CD4-positive, alpha-beta T cell treated with Interleukin-17A for 1 hour (primary cell): ENCODE measurements at places on chromosomes 2 and 18.

DNA sequence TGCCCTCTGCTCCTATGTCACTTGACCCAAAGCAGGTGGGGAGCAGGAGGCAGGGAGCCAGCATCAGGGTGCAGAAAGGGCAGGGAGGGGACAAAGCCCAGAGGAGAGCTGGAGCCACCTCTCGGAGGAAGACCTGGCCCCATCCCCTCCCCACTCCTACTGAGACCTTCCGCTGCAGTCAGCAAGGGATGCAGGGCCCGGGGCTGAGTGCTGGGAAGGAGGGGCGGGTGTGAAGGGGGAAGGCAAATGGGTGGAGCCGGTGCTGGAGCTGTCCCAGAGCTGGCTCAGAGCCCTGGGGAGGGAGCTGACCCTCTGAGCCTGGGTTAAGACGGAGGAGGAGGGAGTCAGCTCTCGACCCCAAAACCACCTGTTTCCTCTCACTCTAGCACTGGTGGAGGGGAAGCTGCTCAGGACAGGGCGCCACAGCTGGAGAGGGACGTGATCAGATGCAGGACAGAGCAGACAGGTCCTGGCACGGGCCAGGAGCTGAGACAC, 33.8 kb downstream of the HS1BP3 start:
- DNase-seq: no peak

DNA sequence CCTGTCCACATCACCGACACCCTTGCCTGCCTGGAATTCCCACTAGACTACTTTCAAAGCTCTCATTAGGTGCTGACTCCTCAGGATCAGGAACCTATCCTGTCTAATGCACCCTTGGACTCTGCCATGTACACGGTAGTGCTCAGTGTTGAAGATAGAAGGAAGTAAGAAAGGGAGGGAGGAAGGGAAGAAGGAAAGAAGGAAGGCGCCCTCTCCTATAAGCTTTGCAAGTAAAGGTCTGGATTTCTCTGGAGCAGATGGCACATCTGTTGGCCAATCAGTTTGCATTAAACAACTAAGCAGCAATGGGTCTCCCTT, 45.3 kb downstream of the SCTR start:
- no peak for DNase-seq

GRCh38 chr2:10790228-10790973, 22.2 kb downstream of the PDIA6 start:
- peak; percentile 66 for DNase-seq

GRCh38 chr2:20356042-20356441, 5.4 kb upstream of the PUM2 start:
- DNase-seq: no peak

- DNase-seq: no peak
These were observed 127.9 kb upstream of the SH3BP4 start for GRCh38 chr2:234823877-234824376.

DNA sequence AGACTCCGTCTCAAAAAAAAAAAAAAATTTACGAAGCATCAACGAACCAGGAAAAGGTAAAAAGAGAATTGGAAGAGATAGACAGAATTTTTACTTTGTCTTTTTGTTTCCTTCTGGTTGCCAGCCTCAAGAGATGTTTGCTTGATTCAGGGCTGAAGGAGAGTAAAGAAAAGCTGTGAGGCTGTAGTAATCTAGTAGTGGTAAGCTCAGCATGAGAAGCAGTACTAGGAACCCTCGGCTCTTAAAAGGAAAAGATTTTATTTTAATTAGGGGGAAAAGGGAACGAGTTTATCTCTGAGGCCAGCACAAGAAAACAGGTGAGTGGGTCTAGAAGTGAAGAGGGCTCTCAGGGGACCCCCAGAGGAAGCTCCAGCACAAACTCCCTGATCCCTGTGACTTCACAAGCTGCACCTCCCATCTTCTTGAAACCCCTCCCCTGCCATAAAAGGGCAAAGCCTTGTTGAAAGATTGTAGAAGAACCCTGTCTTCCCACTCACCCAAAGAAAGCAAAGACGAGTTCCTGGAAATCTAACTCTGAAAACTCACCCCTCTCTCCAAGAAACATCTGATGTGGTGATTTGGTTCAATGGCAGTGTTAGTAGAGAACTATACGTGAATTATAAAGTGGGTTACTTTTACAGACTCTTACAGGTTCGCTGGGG, 8.6 kb downstream of the RBMS1 start:
- peak; percentile 39 for DNase-seq

DNA sequence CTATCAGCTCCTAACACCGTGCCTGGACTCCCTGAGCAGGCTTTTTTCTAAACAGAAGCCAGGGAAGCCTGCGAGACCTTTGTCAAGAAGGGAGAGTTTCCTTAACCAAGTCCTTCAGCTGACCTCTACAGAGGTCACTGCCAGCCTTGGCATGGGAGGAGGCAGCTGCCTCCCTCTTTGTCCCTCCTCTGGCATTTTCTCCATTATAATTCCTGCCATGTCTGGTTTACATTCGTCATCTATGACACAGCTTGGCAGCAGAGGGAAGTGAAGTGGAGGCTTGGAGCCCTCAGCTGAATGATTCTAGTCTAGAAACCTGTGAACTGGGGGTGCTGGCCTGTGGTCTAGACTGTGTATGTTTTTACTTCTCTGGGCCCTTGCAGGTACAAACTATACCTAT, 22.5 kb downstream of the LIPG start:
- DNase-seq: no peak

DNA sequence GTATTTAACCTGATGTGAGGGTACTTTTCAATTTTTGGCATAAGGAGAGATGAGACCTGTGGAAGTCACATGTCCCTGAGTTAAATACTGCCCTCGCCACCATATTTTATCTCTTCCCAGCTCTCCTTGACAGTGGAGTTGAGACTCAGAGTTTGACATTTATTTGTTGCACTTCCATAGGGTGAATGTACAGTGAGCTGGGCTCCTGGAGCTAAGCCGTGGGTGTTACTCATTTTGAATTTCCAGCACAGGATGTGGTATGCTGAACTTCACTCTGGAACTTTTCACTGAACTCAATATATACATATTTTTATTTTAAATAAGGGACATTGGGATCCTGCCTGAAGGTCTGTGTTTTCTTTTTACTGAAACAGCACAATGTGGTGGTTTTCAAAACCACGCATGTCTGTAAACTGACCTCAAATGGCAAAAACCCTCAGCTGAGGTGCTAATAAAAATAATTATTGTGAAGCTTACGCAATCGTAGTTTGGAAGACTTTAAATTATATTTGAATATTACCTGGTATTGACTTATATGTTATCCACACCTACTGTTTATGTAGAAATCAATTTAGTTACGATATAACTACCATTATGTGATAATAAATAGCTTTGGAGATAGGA, 12.1 kb downstream of the RNF144A start:
- no peak for DNase-seq

GRCh38 chr18:77304268-77304667, 54.6 kb downstream of the GALR1 start:
- DNase-seq: no peak

GRCh38 chr2:150445398-150445797, 42.1 kb downstream of the RND3 start:
- no peak for DNase-seq

GRCh38 chr2:104841744-104842143, 12.2 kb upstream of the POU3F3 start:
- DNase-seq: no peak

DNA sequence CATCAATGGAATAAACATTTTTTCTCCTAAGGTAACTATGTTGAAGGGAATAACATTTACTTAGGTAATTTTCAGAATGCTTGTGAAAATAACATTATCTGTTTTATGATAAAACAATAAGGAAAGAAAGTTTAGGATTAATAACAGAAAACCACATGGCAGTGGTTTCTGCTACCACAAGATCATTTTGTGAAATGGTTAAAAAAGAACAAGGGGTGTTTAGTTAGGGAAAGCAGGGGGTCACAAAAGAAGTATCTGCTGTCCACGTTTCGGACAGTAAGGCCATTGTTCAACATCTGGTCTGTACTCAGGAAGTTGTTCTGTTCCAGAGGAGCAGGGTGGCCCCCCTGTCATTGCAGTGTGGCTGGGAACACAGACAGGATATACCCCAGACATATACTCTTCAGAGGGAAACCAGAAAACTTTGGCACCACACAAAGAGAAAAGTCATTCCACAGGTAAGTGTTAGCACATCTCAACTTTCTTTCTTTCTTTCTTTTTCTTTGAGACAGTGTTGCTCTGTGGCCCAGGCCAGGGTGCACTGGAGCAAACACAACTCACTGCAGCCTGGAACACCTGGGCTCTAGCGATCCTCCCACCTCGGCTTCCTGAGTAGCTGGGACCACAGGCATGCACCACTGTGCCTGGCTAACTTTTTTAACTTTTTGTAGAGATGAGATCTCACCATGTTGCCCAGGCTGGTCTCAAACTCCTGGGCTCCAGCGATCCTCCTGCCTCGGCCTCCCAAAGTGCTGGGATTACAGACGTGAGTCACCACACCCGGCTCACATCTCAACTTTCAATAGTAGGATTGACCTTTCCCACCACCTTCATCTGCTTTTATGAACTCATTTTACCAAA, 14.8 kb upstream of the ARL5A start:
- DNase-seq: no peak

DNA sequence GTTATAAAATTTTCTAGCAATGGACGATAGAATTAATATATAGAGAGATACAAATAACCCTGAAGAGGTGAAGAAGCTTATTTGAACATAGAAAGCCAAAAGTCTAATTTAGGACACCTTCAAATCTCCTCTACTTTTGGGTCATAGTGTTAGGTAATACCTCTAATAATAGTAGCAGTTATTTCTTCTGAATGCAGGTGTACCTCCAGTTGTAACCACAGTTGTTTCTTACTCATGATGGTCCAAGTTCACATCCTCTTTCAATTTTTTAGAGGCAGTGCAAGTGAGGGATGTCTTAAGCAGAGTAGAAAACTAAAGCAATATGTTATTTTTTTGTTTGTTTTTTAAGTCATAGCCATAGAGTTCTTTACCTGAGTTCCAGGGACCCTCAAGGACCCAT, 429.5 kb downstream of the CCDC85A start:
- no peak for DNase-seq

GRCh38 chr2:83522891-83523493, 936.1 kb downstream of the SUCLG1 start:
- no peak for DNase-seq

GRCh38 chr2:161980976-161981375, 93.0 kb downstream of the DPP4 start:
- no peak for DNase-seq

- no peak for DNase-seq
These were observed 160.0 kb upstream of the MYO3B start for GRCh38 chr2:170017860-170018532.

DNA sequence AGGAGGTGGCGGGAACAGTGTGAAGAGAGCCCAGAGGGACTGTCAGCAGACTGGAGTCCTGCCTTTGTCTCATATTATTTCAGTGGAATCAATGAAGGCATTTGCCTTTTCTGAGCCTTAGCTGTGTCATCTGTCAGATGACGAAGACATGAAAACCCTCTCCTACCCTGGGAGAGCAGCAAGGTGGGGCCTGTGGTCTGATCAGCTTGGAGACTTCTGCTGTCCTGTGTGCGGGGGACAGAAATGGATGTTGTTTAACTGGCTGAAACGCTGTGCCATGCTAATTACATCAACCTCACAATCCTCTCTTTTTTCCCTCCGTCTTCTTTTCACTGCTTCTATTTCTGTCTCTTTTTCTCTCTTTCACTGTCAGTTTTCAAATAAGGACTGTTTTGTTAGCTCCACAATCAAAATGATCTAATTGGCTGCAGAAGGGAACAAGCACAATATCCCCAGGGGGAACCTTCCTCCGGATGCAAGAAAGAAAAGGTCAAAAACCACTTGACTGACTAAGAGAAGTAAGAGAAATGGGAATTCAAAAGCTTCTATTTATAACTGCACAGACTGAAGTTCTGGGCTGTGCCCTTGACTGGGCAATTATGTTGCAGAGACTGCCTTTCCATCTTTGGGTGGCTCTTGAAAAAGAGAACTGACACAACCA, 340.1 kb downstream of the CLIP4 start:
- no peak for DNase-seq

DNA sequence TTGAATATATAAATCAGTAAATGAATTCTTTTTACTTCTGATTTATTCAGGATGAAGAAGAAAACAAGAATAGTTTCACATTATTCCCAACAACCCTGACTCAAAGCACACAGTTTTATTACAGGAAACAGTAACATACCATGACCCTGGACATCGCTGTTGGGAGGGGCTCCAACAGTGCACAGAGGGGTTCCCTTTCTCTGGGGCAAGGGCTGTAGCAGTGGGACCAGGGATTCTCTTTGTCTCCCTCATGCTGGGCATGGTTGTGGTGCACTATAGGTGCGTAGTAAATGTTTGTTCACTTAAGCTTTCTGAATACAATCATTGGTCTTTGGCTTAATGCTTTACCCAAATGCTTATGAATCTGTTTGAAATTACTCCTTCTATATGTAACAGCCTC, 189.4 kb downstream of the BCL2 start:
- DNase-seq: no peak

DNA sequence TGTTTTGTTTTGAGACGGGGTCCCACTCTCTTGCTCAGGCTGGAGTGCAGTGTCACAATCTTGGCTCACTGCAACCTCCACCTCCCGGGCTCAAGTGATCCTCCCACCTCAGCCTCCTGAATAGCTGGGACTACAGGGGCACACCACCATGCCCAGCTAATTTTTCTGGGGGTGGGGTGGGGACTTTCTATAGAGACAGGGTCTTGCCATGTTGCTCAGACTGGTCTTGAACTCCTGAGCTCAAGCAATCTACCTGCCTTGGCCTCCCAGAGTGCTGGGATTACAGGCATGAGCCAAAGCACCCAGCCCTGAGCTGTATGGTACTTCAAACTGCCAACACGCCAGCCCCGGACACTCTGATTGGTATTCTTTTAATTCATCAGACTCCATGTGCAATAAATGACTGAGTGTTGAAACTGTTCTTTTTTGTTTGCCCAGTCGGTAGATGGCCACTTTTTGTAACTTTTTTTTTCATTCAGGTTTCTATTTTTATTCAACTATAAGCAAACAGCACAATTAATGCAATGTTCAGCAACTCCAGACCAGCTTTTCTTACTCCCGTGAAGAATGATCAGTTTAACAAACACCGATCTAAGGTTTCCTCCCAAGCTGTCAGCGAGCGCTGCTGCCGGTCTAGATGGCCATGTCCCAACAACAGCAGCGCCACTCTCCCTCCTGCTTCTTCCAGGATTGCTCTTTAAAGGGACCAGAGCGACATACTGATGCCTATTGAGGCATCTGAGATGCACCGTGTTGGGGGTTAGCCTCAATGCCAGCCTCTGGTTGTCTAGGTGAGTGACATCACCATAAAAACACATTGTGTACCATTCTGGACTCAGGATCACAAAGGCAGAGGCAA, 12.5 kb upstream of the TGOLN2 start:
- no peak for DNase-seq

GRCh38 chr2:140639628-140640027, 1491.2 kb downstream of the LRP1B start:
- no peak for DNase-seq
